Muscle of back (tissue), 13 donors: ENCODE measurements at places on chromosomes 5 and 9. TPM values are rescaled to one million over a fixed set of nuclear protein-coding genes. Genes with fewer than 3 reads are reported as not detected.
A peak's percentile ranks its signal among the peaks of the same experiment; 100 is the strongest.

TRMO gene
- 8.0 TPM for polyA plus RNA-seq

- DNase-seq, result no peak
Measured at GRCh38 chr5:176883700-176884570, 15.2 kb downstream of the HK3 start.

GRCh38 chr9:37836386-37836785 lies 35.8 kb downstream of the DCAF10 start:
- DNase-seq, result no peak

LCN9 gene
- not detected for polyA plus RNA-seq

CERCAM gene
- polyA plus RNA-seq, result 98.9 TPM

CLINT1 gene
- polyA plus RNA-seq, result 70.0 TPM

- DNase-seq, result no peak
Measured at GRCh38 chr9:114098021-114098935, 814 bp downstream of the KIF12 start.

IL4 gene
- polyA plus RNA-seq, result not detected

GRCh38 chr5:116585227-116585626 lies 10.6 kb upstream of the SEMA6A start:
- no peak for DNase-seq

- DNase-seq, result no peak
Measured at GRCh38 chr9:138044485-138045383, 167.2 kb downstream of the CACNA1B start.

DNA sequence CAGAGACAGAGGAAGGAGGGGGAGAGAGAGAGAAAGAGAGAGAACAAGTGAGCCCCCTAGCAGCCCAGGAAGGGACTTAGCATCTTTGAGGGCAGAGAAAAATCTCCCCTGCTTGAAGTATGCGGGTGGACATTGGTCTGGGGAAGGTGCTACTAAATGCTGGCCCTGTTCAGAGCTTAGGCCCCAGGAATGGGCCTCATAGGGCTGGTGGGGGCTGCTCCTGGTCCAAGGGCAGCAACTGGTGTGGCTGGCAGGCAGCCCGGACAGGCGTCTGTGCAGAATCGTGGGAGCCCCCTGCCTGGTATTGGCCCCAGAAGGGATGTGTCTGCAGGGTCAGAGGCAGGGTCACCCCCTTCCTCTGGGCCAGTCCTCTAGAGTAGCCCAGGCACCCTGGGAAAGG lies 47.8 kb upstream of the SUSD3 start:
- no peak for DNase-seq

GRCh38 chr5:55524816-55525215 lies 9.9 kb downstream of the PLPP1 start:
- DNase-seq, result no peak

ZNF618 gene
- 14.1 TPM for polyA plus RNA-seq

GPX8 gene
- polyA plus RNA-seq, result 79.0 TPM

DNA sequence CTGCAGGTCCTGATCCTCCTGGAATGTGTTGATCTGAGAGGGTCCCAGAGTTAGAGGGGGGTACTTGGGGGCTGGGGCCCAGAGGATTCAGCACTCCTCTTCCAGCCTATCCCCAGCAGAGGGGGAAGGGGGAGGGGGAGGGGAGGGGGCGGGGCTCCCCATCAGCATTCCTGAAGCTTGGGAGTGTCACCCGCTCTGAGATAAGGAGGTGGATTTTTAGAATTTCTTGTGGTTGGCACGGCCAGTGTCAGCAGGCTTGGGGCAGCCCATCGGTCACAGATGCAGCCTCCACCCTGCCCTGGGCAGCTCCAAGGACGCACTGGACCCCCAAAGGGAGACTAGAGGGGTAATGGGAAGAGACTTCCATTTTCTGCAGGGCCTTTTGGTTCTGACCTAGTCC lies 5.3 kb downstream of the FGF18 start:
- no peak for DNase-seq

DNA sequence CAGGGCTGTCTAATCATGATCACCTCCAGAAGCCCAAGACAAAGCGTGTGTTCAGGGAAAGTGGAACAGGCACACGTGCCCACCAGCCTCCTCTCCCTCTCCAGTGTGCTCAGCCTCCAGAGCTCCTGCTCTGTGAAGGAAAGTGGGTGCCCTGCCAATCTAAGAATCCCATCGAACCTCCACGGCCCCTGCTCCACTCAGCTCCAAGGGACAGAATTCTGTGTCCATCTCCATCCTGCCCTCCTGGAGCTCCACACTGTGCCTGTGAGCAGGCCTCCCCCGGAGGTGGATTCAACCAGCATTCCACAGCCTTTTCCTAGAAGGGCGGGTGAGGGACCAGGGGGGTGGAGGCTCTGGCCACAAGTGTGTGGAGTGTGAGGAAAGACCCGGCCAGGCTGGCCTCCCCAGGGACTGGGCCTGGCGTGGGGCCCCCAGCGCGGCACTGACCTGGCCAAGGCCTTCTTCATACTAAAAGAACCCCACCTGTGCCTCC lies 6.0 kb downstream of the EEIG1 start:
- no peak for DNase-seq

DNA sequence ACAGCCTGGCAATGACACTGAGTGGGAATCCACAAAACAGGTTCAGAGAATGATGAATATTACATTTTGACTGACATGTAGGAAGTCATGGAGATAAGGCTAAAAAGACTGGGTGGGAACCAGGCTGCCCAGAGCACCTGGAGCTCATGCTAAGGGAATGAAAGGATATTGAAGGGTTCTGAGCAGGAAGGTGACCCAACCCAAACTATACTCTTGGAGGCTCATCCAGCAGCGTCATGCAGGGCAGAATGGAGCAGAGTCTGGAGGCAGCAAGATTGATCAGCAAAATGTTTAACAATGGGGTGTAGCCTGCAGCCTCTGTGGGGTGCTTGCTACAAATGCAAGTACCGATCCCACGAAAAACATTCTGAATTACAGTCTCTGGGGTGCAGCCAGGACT lies 120.2 kb downstream of the PSD2 start:
- no peak for DNase-seq

DNA sequence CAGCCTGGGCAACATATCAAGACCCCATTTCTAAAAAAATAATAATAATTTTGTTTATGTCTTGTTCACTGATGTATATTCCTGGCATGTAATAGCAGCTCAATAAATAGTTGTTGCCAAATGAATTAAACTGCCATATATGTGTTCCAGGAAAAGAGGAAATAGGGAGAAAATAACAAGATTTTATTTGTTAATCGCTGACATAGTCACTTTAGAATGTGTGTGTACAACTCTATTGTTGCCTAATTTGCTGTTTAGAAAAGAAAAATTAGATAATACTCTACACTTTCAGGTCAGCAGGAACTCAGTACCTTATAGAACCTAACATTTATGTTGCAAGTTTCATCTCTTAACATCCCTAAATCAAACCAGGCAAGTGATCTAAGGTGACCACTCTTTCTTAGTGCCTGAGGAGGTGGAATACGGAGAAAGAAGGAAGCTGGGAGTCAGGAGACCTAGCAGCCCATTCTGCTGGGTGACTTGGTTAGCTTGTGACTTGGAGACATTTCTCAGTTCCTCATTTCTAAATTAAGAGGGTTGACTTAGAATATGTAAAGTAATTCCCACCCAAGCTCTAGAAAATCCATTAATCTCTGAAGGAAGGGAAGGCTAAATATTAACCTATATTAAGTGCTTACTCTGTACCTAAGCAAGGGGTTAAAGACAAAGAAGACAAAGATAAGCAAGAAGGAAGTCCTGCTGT lies 110.3 kb upstream of the IQGAP2 start:
- DNase-seq, result no peak

- DNase-seq, result no peak
Measured at GRCh38 chr5:110055302-110055701, 365.6 kb downstream of the MAN2A1 start.

UBAC1 gene
- polyA plus RNA-seq, result 40.0 TPM

GRCh38 chr5:141521244-141521781 lies 32.4 kb downstream of the PCDHGC5 start:
- DNase-seq, result peak; percentile 97

DNA sequence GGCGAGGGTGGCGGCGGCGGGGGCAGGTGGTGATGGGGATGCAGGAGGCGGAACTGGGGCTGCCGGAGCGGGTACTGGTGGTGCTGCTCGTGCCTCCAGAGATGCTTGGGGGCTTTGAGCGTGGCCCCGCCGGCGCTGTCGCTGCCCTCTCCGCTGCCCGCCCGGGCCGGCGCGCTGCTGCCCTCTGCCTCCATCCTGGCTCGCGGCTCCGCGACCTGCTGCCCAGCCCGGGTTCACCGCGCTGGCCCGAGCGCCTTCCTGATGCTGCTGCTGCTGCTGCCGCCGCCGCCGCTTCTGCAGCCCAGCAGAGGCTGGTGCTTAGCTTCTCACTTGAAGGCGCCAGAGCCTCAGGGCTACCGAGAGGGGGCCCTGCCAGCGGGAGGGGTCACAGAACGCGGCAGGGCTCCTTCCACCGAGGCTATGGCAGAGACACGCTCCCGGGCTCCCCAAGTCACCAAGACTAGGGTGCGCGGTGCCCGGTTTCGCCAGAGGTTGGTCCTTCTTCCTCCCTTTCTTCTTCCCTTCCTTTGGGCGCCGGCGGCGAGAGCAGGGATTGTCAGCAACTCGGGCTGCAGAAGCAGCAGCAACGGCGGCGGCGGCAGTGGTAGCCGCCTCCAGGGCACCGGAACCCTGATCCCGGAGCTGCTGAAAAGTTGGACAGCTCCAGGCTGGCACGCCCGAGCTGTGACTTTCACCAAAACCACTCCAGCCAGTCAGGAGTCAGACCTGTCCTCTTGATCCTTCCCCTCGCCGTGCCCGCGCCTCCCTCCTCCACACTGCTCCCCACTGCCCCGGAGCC lies at the start of gene PDE4D:
PDE4D (minus strand) TSS at position 298 of the 799 bp plus-strand sequence.
- peak; percentile 81 for DNase-seq

DNA sequence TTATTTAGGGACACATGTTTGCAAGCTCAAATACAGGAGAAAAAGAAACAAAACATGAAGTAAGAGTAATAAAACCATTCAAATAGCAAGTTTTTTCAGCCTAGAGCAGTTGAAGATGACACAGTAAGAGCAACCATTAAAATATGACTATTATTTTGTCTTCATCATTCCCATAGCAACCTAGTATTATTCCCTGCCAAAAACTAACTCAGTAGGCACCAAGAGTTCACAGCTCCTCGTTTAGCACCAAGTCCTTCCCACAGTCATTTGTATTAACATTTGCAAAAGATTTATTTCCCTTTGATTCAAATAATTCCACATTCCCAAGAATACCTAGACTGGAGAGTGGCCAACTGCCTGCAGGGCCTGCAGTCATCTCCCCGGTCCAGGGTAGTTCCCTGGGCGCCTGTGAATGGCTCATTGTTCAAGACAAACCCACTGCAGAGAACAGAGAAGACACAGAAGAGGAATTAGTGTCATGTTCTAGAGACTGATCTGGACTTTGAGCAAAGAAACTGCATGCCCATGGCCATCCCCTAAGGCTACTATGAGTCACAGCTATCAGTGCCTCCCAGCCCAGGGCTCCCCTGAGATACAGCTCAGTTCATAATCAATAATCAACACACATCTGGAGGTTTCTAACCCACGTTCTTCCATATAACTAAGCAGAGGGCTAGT lies 139.1 kb upstream of the MAP3K1 start:
- no peak for DNase-seq

- no peak for DNase-seq
Measured at GRCh38 chr5:172168311-172168710, 19.7 kb downstream of the STK10 start.

FCN1 gene
- 9.9 TPM for polyA plus RNA-seq
